Activated T-helper 1 cell treated with anti-CD3 and anti-CD28 coated beads, Interleukin-12 subunit alpha, Interleukin-12 subunit beta, Interleukin-2, Interleukin-4 antibody, amounts not matched to agents 30 ng/mL and 10 ng/mL and 1 ng/mL, durations not matched to agents 14 hours and 24 hours and 36 hours (primary cell): ENCODE measurements at places on chromosomes 5 and 9. TPM values are rescaled to one million over a fixed set of nuclear protein-coding genes. Genes with fewer than 3 reads are reported as not detected.

- H3K27ac ChIP-seq, result no peak overlapping the region
- H3K27me3 ChIP-seq, result no peaks in the 10 kb centered on the region
- no peak for DNase-seq
- no peak overlapping the region for H3K4me3 ChIP-seq
These were observed 136.7 kb downstream of the CD180 start for GRCh38 chr5:67059744-67060490.

- H3K27me3 ChIP-seq, result no peaks in the 10 kb centered on the region
- H3K36me3 ChIP-seq, result no peaks in the 10 kb centered on the region
- no peak overlapping the region for H3K4me3 ChIP-seq
- no peak overlapping the region for H3K27ac ChIP-seq
- DNase-seq, result no peak
These were observed 268.2 kb upstream of the TAS2R1 start for GRCh38 chr5:9898319-9898718.

GRCh38 chr9:116674210-116674980 lies 12.7 kb upstream of the TRIM32 start:
- H3K36me3 ChIP-seq, result peaks cover 3% of the 10 kb centered on the region
- no peak overlapping the region for H3K4me3 ChIP-seq
- no peaks in the 10 kb centered on the region for H3K4me1 ChIP-seq
- H3K27me3 ChIP-seq, result no peaks in the 10 kb centered on the region

GRCh38 chr5:140358738-140359310 lies 1.2 kb upstream of the SLC4A9 start:
- H3K36me3 ChIP-seq, result no peaks in the 10 kb centered on the region
- DNase-seq, result no peak
- H3K4me3 ChIP-seq, result no peak overlapping the region
- H3K4me1 ChIP-seq, result peaks cover 23% of the 10 kb centered on the region

DNA sequence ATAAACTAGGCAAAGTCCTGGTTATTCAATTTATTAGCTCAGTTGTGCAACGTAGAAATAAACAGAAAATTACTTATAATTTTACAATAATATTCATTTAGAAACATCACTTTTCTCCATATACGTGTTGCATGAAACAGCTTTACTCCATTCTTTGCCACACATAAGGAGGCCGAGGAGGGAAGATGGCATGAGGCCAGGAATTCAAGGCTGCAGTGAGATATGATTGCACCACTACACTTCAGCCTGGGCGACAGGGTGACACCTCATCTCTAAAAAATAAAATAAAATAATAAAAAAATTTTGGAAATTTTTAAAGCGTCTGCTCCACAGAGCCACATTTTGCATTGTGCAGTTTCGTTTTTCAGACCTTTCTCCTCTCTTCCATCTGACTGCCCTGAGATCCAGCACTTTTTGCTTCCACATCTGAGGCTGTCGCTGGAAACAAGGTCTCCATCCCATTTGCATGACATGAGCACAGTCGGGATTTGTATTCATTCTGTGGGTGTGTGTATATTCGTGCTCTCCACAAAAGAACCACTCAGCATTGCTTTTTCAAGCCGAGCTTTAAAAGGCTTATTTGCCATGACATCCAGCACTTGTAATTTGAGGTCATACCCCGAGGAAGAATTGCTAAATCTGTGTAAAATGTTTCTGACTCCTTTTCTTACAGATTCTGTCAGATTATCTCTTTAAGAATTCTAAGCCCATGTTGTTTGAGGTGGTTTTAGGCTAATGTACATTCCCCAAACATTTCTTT lies 98.6 kb upstream of the MSX2 start:
- no peak for DNase-seq
- no peak overlapping the region for H3K4me3 ChIP-seq
- no peaks in the 10 kb centered on the region for H3K36me3 ChIP-seq
- no peak overlapping the region for H3K27ac ChIP-seq

DNA sequence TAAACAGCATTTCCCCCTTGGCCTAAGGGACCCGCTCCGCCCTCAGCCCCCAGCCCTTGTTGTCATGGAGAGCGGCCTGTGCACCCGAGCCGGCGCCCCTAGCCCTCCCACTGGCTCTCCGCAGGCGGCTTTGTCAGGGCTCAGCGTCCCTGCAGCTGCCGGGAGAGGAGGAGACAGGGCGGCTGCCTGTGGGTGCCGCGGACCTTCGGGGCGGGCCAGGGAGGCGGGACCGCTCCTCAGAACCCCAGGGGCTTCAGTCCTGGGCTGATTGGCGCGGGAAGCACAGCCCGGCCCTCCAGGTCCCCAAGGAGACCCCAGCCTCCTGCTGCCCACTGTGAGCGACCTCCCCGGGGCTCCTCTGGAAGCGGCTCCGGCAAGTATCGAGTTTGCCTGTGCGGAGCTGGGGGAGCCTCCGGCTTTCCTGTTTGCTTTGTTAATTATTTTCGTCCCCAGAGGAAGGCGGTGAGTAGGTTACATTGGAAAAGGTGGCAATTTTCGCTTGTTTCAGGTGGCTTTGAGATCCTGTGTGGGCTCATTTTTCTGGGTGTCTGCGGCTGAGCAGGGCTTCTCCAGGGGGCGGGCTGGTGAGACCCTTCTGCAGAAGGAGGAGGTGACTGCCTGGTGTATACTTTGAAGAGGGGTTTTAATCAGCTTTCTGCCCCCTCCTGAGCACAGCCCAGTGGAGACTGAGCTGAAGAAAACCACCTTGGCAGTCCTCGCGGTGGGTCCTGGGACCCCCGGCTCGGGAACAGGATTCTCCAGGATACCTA lies at the start of gene FGD3:
Gene FGD3 (plus strand): TSS at position 256 of the 770 bp plus-strand sequence. CDS start 28,734 bp downstream, outside the sequence.
- peaks cover 2% of the 10 kb centered on the region for H3K36me3 ChIP-seq
- peaks cover 27% of the 10 kb centered on the region for H3K4me1 ChIP-seq
- no peak for DNase-seq
- peaks cover 13% of the 10 kb centered on the region for H3K27me3 ChIP-seq
- H3K4me3 ChIP-seq, result peak within 1 kb of the TSS; percentile 84

- H3K4me3 ChIP-seq, result no peak overlapping the region
- no peaks in the 10 kb centered on the region for H3K4me1 ChIP-seq
- H3K27ac ChIP-seq, result no peak overlapping the region
- peaks cover 3% of the 10 kb centered on the region for H3K27me3 ChIP-seq
- H3K36me3 ChIP-seq, result no peaks in the 10 kb centered on the region
- no peak for DNase-seq
These were observed 69.0 kb downstream of the MFAP3 start for GRCh38 chr5:154107756-154108155.

DNA sequence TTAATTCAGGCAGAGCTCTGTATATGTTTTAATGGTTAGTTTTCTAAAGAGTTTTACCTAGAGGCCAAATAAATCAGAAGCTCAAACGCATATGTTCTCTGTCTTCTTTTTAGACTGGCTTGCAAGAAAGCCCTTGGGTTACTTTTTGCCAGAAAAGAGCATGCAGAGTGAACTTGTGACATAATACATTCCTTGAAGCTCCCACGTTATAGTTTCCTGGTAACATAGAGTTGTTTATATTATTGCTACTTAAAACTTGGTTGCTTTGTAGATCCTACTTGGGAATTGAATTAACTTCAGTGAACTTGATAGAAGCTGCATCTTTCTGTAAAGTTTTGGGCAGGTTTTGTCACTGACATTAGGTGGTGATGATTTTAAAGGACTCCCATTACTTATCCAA lies 102.9 kb downstream of the C9orf152 start:
- H3K4me3 ChIP-seq, result no peak overlapping the region
- DNase-seq, result no peak
- no peaks in the 10 kb centered on the region for H3K27me3 ChIP-seq
- H3K27ac ChIP-seq, result no peak overlapping the region
- peaks cover 58% of the 10 kb centered on the region for H3K4me1 ChIP-seq

GRCh38 chr5:44051591-44051990 lies 337.6 kb downstream of the FGF10 start:
- DNase-seq, result no peak
- no peak overlapping the region for H3K4me3 ChIP-seq
- no peaks in the 10 kb centered on the region for H3K36me3 ChIP-seq

DNA sequence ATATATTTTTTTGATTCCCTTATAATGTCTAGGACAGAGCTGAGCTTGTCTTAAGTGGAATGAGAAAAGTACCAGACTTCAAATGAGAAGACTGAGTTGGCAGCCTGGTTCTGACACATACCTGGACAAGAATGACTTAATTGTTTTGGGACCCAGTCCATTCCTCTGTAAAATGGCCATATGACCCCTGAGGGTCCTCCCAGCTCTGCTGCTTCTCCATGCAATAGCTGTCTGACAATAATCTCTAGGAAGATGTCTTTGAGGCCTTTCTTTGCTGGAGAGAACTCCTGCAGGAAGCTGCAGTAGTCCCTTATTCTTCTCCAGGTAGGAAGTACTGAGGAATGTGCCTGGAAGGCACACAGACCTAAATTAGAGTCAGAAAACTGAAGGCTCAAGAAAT lies 55.9 kb upstream of the SLIT3 start:
- H3K4me1 ChIP-seq, result no peaks in the 10 kb centered on the region
- H3K4me3 ChIP-seq, result no peak overlapping the region
- no peak for DNase-seq
- H3K27ac ChIP-seq, result no peak overlapping the region
- peaks cover 5% of the 10 kb centered on the region for H3K27me3 ChIP-seq
- H3K36me3 ChIP-seq, result no peaks in the 10 kb centered on the region

DNA sequence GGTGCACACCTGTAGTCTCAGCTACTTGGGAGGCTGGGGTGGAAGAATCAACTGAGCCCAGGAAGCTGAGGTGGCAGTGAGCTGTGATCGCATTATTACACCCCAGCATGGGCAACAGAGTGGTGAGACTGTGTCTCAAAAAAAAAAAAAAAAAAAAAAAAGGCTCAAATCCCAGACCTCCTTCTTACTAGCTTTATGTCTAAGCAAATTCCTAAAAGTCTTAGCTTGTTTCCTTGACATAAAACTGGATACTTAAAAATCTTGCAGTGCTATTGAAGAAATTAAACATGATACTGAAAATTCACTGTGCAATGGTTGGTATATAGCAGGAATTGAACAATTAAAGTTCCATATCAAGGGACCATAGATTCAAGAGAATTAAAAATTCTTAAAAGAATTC lies 45.0 kb downstream of the PCDHGC5 start:
- no peak for DNase-seq
- no peak overlapping the region for H3K4me3 ChIP-seq
- no peaks in the 10 kb centered on the region for H3K27me3 ChIP-seq
- H3K4me1 ChIP-seq, result no peaks in the 10 kb centered on the region

DNA sequence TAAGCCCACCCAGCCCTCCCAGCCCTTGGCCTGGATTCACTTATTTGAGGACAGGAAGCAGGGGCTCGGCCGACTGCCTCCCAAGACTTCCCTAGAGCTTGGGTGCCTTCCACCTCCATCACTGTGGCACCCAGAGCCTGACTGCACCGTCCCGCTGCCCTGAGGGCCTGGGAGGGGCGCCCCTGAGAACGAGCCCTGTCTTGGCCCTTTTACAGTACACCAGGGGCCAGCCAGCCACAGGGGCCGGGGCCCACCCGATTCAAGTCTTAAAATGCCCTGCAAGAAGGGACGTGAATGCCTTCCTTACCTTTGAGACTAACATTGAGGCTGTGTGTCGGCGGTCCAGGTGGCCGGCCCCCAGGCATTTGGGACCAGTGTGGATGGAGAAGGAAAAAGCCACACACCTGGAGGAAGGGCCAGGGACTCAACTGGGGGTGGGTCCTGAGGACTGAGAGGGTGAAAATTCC lies 16.8 kb downstream of the FAM78A start:
- H3K27me3 ChIP-seq, result no peaks in the 10 kb centered on the region
- H3K4me1 ChIP-seq, result peaks cover 57% of the 10 kb centered on the region
- H3K36me3 ChIP-seq, result peaks cover 23% of the 10 kb centered on the region
- H3K4me3 ChIP-seq, result no peak overlapping the region
- no peak for DNase-seq

DNA sequence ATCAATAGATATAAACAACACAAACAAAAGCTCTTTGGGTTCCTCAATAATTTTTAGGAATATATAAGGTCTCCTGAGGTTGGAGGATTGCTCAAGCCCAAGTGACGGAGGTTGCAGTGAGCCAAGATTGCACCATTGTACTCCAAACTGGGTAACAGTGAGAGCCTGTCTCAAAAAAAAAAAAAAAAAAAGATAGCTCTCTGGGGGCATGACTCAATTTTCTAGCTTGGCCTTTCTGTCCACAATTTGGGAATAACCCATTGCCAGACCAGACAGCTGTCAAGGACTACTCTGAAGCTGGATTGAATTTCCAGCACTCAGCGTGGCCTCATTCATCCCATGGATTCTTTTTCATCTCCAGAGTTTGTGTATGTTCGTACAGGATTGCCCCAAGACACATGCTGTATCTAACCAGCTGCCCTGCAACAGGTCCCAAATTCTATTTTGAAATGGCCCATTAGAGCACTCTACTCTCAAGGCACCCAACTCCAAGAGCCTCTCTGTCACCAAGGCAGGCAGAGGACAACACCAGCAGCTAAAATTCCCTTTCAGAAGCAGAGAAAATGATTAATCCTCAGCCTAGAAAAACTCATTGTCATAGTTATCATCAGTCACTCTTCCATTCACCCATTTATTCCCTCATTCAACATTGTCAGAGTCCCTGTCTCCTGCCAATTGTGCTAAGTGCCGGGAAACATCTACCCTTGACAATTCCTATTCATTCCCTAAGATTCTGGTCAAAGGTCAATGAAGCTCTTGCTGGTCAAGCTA lies 8.7 kb downstream of the FAM193B start:
- H3K4me1 ChIP-seq, result peaks cover 17% of the 10 kb centered on the region
- no peak overlapping the region for H3K27ac ChIP-seq
- H3K36me3 ChIP-seq, result peaks cover 19% of the 10 kb centered on the region

GRCh38 chr5:179608131-179608581 lies 15.3 kb downstream of the HNRNPH1 start:
- H3K27ac ChIP-seq, result peak overlapping the region; percentile 48
- H3K36me3 ChIP-seq, result peaks cover 46% of the 10 kb centered on the region
- H3K4me1 ChIP-seq, result peaks cover 44% of the 10 kb centered on the region
- H3K4me3 ChIP-seq, result no peak overlapping the region
- H3K27me3 ChIP-seq, result no peaks in the 10 kb centered on the region
- peak; percentile 59 for DNase-seq

- no peak overlapping the region for H3K4me3 ChIP-seq
- DNase-seq, result no peak
- H3K27ac ChIP-seq, result no peak overlapping the region
- no peaks in the 10 kb centered on the region for H3K36me3 ChIP-seq
- H3K27me3 ChIP-seq, result peaks cover 5% of the 10 kb centered on the region
These were observed 255.4 kb downstream of the GRIA1 start for GRCh38 chr5:153745778-153746395.

- no peak overlapping the region for H3K27ac ChIP-seq
- DNase-seq, result no peak
- peaks cover 4% of the 10 kb centered on the region for H3K4me1 ChIP-seq
These were observed 44.0 kb downstream of the NFIB start for GRCh38 chr9:14269916-14270315.

- peaks cover 6% of the 10 kb centered on the region for H3K27me3 ChIP-seq
- no peaks in the 10 kb centered on the region for H3K4me1 ChIP-seq
- no peak overlapping the region for H3K4me3 ChIP-seq
- H3K27ac ChIP-seq, result no peak overlapping the region
- H3K36me3 ChIP-seq, result no peaks in the 10 kb centered on the region
These were observed 14.0 kb downstream of the FGFR4 start for GRCh38 chr5:177100714-177101121.

- H3K27ac ChIP-seq, result no peak overlapping the region
- no peak for DNase-seq
- H3K4me1 ChIP-seq, result peaks cover 3% of the 10 kb centered on the region
- no peak overlapping the region for H3K4me3 ChIP-seq
These were observed 45.8 kb downstream of the ARHGEF37 start for GRCh38 chr5:149627070-149627469.

Gene OR1L4
- not detected in 2 replicates for total RNA-seq

Gene FGF1
- 0.08 TPM in 1 of 2 replicates, not detected in the other for total RNA-seq

Gene PCDHA1
- not detected in 2 replicates for total RNA-seq

Gene SLC34A3
- not detected in 2 replicates for total RNA-seq

Gene PTGR1
- total RNA-seq, result 1.3 and 1.8 TPM in 2 replicates

Gene SPINK4
- total RNA-seq, result not detected in 2 replicates

Gene ZBED3
- 0.49 and 1.0 TPM in 2 replicates for total RNA-seq

Gene SLC6A18
- total RNA-seq, result not detected in 2 replicates

Gene BDP1
- 41.2 and 41.5 TPM in 2 replicates for total RNA-seq

Gene MEIKIN
- not detected in 2 replicates for total RNA-seq

Gene DMGDH
- total RNA-seq, result not detected in 2 replicates

Gene CD14
- 0.29 and 0.62 TPM in 2 replicates for total RNA-seq

Gene NTRK2
- total RNA-seq, result 2.9 TPM in 2 replicates

Gene FOXI1
- not detected in 2 replicates for total RNA-seq
